ENCODE measurements at places on chromosomes 11 and 22.

- no peak for DNase-seq
These were observed 2.6 kb upstream of the ME3 start for GRCh38 chr11:86675017-86675416.

DNA sequence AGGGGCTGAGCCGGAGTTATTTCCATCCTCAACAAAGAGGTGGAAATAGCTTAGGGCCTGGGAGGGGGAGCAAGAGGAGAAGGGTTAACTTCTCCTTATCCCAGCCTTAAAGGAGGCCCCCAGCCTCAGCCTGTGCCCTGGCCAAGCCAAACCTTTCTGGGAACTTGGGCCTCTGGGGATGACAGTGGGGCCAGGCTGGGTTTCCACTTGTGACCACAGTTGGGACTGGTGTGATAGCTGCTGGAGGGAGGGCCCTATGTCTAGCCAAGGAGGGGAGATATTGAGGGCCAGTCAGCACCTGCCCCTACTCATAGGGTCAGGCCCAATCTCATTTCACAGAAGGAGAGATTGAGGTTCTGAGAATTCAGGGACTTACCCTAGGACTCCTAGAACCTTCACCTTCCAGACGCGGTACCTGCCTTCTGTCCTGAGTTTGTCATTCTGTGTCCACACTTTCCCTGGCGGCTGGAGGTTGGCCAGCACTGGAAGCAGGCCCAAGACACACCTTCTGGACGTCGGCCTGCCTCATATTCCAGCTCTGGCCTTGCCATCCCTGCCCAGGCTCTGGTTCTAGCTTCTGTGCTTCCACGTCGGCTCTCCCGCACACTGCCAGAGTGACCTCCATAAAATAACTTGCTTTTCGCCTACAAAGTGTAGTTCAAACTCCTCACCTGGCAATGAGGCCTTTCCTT, 3.1 kb downstream of the RELT start:
- DNase-seq: no peak

GRCh38 chr22:32729412-32729811, 72.1 kb upstream of the TIMP3 start:
- DNase-seq: no peak

DNA sequence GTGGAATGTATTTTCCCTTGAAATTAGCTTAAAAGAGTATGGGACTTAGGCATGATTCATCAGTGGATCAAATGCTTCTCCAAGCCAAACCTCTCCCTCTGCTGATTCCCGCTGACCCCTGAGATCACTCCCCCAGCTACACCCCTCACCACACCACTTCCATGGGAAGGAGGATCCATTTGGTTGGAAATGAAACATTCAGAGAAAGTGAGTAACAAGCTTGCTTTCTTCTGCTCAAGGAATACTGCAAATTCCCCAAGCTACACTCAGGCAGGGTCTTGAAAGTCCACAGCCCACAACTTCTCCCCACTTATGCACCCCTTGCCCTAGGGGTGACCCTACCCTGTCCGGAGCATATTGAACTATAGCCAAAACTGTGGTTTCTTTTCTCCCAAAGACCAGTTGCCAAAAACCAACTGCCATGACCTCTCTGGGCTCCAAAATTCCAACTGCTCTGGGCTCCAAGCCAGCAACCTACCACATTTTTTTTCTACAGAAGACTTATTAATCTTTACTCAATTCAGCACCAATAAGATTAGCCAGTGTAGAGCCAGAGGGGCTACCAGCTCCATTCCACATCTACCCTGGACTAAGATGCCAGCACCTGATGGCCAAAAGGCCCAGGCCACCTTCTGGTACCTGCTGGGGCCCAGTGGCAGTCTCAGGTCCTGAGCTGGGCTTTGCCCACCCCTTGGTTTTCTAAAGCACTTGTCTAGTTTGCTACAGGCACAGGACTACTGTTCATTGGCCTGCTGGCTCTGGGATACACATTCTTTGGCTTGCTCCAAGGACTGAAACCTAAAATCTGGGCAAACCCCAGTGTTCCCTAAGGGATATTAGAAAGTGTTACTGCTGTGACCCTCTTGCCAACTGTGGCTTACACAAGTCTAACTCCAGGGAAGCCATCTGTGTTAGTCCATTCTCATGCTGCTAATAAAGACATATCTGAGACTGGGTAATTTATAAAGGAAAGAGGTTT, 101.1 kb downstream of the MICAL3 start:
- no peak for DNase-seq

GRCh38 chr11:8908099-8908498, 2.9 kb upstream of the AKIP1 start:
- DNase-seq: no peak

Measured in activated CD8-positive, alpha-beta memory T cell treated with anti-CD3 and anti-CD28 coated beads for 4 hours (primary cell).